Immature natural killer cell (primary cell): ENCODE measurements at places on chromosomes 4 and X. TPM values are rescaled to one million over a fixed set of nuclear protein-coding genes. Genes with fewer than 3 reads are reported as not detected.

- H3K4me1 ChIP-seq: no peaks in the 10 kb centered on the region
- no peak overlapping the region for H3K27ac ChIP-seq
- no peak for DNase-seq
- H3K4me3 ChIP-seq: no peak overlapping the region
- H3K27me3 ChIP-seq: peaks cover 6% of the 10 kb centered on the region
These were observed 70.2 kb downstream of the SMIM20 start for GRCh38 chr4:25984266-25984665.

- no peak overlapping the region for H3K4me3 ChIP-seq
- DNase-seq: no peak
- H3K27me3 ChIP-seq: no peaks in the 10 kb centered on the region
- no peaks in the 10 kb centered on the region for H3K36me3 ChIP-seq
- no peak overlapping the region for H3K27ac ChIP-seq
These were observed 383.0 kb upstream of the TENM3 start for GRCh38 chr4:181860157-181860556.

GRCh38 chr4:11894977-11895376 is 466.3 kb upstream of the HS3ST1 start:
- H3K27me3 ChIP-seq: no peaks in the 10 kb centered on the region
- no peak for DNase-seq
- H3K4me1 ChIP-seq: no peaks in the 10 kb centered on the region
- no peak overlapping the region for H3K4me3 ChIP-seq
- no peaks in the 10 kb centered on the region for H3K36me3 ChIP-seq

GRCh38 chrX:148854306-148854705 is 353.9 kb downstream of the AFF2 start:
- DNase-seq: no peak
- H3K36me3 ChIP-seq: no peaks in the 10 kb centered on the region
- no peaks in the 10 kb centered on the region for H3K4me1 ChIP-seq
- H3K4me3 ChIP-seq: no peak overlapping the region
- H3K27ac ChIP-seq: no peak overlapping the region

DNA sequence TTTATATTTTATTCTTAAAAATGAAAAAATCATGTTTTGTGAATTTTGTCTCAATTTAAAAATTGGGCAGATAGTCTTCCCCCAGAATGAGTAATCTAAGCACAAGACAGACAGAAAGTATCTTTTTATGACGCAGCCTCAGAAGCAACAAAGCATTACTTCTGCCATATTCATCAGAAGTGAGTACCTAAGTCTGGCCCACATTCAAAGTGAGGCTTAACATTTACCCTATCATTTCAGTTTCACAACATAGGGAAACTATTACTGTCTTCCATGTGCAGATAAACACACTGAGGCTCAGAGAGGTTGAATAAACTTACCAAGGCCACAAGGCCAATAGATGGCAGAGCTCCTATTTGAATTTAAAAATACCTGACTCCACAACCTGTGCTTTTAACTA is 4.4 kb upstream of the PRDX4 start:
- no peak overlapping the region for H3K27ac ChIP-seq
- no peaks in the 10 kb centered on the region for H3K36me3 ChIP-seq
- peaks cover 3% of the 10 kb centered on the region for H3K27me3 ChIP-seq
- peaks cover 21% of the 10 kb centered on the region for H3K4me1 ChIP-seq

- peak overlapping the region; percentile 83 for H3K4me3 ChIP-seq
- H3K36me3 ChIP-seq: peaks cover 7% of the 10 kb centered on the region
- peaks cover 2% of the 10 kb centered on the region for H3K27me3 ChIP-seq
- peak; percentile 73 for DNase-seq
These were observed 4.5 kb downstream of the G6PD start for GRCh38 chrX:154541896-154542722.

DNA sequence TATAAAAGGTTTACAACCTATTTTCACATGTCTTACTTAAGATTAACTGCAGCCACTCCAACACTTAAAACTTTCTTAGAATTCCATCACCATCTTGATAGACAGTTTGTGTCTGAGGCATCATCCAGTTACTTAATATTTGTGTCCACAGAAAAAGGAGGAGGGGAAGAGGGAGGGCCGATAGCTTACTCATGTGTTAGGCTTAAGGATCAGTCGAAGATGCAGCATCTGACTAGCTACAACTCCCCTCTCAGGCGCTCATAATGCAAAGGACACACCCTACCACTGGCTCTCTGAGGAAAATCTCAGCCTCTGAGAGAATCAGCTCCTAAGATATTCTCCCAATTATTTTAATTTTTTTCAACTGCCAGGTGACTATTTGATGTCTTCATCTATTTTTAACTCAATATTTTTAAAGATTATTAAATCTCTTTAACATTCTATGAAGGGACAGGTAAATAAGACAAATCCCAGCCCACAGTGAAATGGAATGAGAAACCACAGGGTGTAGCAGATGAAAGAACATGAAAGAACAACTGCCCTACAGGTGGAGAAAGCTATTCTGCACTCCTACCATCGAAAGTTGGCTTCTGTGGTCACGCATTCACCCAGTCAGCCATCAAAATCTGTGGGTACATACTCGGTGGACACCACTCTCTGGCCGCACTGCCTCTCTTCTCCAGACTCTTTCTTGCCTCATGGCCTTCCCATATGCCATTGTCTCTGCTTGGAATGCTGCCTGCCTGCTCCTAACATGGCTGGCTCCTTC is 48.0 kb downstream of the ARAP2 start:
- no peak overlapping the region for H3K4me3 ChIP-seq
- H3K27me3 ChIP-seq: no peaks in the 10 kb centered on the region
- H3K36me3 ChIP-seq: peaks cover 8% of the 10 kb centered on the region
- peaks cover 74% of the 10 kb centered on the region for H3K4me1 ChIP-seq
- H3K27ac ChIP-seq: no peak overlapping the region

Gene POU4F2
- polyA plus RNA-seq: not detected

Gene CLNK
- 1.5 TPM for polyA plus RNA-seq

Gene CCDC160
- polyA plus RNA-seq: not detected

Gene KLF8
- 4.4 TPM for polyA plus RNA-seq

Gene TCEAL6
- not detected for polyA plus RNA-seq
